ENCODE measurements at places on chromosomes 1 and 21.

DNA sequence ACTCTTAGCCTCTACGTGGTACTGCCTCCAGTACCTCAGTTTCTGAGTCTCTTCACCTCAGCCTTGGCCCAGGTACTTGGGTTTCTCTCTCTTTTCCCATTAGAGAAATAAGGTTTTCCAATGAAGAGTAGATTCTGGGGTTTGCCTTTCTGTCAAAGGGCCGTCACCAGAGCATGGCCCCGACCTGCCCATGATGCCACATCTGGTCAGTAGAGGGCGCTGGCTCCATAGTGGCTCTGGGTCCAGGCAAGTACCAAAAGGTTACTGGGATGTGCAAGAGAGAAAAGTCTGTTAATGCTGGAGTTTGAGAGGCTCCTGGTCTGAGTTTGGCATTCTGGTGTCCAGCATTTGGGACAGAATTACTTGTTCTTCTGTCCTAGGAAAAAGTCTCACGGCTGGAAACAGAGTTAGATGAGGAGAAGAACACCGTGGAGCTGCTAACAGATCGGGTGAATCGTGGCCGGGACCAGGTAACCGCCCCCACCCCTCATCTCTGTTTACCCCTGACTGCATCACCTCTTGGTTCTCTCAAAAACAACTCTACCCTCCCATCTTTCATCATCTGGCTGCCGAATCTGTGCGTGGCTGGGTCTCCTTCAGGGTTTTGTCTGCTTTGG is 5.3 kb upstream of the TUFT1 start:
- no peak for DNase-seq

DNA sequence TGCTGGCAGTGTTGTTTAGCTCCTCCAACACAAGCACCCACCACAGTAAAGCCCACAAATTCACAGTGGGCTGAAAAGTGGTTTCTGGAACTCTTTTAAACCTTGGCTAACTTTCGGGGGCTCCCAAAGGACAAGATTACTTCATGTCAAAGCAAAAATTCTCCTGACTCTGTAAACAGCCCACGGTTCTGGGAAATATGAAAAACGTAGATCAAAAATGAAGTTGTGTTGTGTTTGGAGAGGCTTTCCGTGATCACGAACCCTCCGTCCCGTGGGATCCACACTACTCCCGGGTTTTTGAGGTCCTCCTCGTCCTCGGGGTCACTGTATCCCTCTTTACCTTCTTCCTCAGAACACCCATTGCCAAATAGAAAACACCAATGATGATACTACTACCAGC is 159.0 kb upstream of the RUNX1 start:
- DNase-seq = no peak

DNA sequence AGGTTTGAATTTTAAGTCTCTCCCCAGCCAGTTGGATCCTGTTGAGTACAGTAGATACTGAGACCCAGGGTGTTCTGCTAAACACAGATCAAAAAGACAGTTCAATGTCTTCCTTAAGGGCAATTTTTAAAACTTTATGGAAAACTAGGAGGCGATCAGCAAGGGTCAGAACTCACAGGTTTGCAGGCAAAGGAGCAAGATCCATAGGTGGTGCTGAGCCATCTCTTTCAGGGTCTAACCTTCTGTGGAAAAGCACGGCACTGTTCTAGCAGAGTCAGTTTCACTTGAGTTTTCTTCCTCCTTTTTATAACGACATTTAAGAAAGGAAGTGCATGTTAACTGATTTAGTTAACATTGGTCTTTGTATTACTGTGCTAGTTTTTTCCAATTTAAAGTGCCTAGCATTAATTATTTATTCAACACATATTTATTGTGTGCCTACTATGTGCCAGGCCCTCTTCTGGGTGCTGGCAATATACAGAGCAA is at the start of gene CD84:
CD84 (minus strand) TSS at position 281 of the 486 bp plus-strand sequence; CDS start at position 222, 59 bp downstream.
- no peak for DNase-seq

DNA sequence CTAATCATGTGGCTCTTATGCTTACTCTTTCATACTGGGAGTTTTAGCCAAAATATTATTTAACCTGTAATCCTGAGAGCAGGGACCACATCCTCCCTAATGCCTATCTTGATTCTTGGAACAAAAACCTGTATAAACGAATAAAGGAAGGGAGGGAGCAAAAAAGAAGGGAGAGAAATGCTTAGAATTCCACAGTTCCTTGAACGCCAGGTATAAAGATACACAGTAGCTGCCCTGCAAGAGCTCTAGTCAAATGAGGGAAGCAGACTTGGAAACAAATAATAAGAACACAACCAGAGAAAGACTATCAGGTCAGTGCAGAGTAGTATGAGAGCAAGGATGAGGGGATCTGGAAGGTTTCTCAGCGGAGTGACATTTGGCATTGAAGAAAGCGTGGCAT is 116.3 kb downstream of the SLC30A10 start:
- no peak for DNase-seq

DNA sequence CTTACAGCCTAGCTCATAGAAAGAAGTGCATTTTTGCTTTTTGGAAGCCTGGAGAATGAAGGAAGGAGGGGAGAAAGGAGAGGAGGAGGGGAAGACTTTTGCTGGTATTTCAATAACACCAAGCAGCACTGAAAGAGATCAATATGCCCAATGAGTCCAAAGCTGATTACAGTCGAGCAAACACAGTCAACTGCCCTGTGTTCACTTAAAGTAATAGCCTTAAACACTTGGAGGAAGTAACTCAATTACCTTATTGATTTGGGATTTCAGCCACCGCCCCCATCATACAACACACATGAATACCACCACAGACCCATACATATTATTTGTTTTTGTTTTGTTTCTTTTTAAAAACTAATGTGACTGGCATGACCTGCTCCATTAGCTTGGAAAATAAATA is 23.3 kb upstream of the RXRG start:
- DNase-seq = no peak

- DNase-seq = no peak
Observed at GRCh38 chr1:64921771-64922170, 44.6 kb downstream of the JAK1 start.

DNA sequence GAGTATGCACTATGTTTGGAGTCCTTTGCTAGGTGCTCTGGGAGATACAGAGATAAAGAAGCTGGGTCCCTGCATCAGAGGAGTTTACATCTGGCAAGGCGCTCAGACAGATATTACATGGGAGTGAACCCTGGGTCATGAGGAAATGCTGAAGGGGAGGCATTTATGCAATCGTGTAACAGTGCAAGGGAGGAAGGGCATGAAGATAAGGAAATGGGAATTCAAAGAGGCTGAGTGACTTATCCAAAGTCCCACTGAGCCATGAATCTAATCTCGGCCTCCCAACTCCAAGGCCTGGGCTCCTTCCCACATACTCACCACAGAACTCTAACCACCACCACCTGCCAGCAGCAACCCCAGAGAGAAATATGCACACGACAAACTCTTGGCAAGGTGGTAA is 51.6 kb downstream of the FAM163A start:
- no peak for DNase-seq

DNA sequence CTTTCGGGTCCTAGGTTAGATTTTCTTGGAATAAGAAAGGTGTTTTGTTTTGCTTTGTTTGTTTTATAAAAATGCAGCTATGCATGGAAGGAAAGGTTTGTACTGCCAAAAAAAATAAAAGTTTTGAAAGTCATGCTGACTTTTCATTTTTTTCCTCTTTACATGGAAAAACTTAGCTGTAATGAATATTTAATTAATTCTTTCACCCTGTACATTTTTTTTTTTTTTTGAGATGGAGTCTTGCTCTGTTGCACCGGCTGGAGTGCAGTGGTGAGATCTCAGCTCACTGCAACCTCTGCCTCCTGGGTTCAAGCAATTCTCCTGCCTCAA is 48.7 kb downstream of the NENF start:
- DNase-seq = no peak

DNA sequence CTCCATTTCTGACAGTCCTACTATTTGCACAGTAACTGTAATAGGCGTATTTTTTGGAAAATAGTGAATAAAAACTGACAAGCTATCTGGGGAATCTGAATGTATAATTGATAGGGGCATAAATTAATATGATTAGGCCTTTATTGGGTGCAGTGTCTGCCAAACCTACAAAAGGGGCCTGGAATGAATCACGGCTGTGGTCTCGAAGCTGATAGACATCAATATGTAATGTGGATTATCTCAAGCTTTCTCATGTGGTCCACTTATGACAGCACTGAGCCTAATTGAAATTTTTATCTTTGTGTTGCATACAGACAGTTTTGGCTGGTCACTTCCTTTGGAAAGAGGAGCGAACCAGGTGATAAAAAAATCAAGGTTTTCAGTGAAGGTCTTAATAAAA is 450.4 kb downstream of the GPATCH2 start:
- no peak for DNase-seq

- no peak for DNase-seq
Observed at GRCh38 chr1:12485231-12486058, 132.6 kb downstream of the DHRS3 start.

GRCh38 chr1:8678673-8679394 is 138.6 kb downstream of the RERE start:
- DNase-seq = no peak

DNA sequence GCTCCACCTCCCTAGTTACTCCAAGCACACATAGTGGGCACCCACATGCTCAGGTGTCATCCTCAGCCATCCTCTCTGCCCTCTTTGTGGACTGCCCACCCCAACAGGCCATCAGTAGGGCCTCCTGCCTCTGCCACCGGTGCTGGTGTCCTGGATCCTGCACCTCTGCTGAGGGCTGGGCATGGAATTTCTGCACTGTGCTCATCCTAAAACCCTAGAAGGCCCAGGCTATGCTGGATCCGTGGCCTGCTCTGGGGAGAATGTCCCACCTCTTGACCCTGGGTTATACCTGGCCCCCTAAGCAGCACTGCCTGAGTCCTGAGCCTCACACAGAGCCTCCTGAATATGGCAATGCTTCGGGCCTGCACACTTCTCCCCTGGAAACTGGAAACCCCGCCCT is 318.3 kb downstream of the MATN1 start:
- DNase-seq = no peak

- DNase-seq = no peak
Observed at GRCh38 chr1:24622218-24622617, 20.9 kb upstream of the SRRM1 start.

All from GM12864 (cell line).